ENCODE measurements at places on chromosomes 2 and 18.

- no peak for DNase-seq
These were observed 260.9 kb downstream of the PHLPP1 start for GRCh38 chr18:62976227-62976626.

DNA sequence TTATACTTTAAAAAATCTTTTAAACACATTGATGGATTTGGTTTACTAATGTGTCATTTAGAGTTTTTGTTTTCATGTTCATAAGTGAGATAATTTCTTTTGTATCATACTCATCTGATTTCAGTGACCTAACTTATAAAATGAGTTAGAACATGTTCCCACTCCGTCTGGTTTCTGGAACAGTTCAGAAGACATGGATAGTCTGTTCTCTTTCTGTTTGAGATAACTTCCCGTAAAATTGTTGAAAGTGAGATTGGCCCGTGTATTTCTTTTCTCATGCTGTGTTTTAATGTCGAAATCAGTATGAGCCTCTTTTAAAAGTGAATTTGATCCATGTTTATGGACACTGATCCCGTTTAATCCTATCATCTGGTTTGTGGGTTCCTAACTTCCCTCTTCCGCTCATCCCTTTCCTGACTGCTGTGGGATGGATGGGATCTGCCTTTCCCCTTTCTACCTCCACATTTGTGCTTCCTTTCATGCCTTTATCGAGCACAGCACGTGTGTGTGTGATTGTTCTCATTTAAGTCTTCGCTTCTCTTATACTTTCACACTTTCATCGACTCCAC, 78.9 kb downstream of the COPS8 start:
- DNase-seq: no peak

GRCh38 chr2:168076731-168077130, 170.7 kb downstream of the STK39 start:
- DNase-seq: no peak

DNA sequence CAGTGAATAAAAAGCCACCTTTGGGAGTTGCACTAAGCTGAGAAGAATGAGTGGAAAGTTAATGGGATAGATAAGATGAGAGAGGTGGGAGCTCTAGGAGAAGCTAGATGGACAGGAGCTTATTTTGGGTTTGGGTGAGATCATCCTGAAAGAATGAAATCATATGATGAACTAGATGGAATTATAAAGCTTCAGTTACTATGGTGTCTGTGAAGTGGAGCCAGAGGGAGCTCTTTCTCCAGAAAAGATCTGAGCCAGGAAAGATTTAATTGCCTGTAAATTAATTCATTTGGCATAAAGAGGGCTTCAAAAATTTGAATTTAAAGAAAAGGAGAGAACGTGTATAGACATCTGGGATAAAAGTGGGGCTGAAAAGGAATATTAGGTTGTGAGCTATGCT, 10.3 kb downstream of the DNAH6 start:
- DNase-seq: no peak

- no peak for DNase-seq
These were observed 26.6 kb upstream of the ACVR1 start for GRCh38 chr2:157902692-157903091.

DNA sequence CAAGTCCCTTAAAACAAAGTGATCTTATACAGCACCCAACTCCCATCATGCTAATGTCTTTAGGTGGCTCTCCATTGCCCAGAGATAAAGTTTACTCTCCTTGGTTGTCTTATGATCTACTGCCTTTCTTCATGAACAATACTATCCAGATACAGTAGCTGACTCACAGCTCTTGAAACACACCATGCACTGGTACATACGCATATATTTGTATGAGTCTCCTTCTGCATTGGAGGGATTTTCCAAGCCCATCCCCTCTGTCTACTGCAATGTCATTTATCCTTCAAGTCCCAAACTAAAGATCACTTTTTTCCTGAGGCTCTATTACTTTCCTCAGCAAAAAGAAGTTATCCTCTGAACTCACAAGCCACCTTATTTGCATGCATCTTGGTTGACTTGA, 84.7 kb upstream of the LRATD1 start:
- no peak for DNase-seq

GRCh38 chr2:73101626-73102256, 11.0 kb downstream of the RAB11FIP5 start:
- DNase-seq: no peak

DNA sequence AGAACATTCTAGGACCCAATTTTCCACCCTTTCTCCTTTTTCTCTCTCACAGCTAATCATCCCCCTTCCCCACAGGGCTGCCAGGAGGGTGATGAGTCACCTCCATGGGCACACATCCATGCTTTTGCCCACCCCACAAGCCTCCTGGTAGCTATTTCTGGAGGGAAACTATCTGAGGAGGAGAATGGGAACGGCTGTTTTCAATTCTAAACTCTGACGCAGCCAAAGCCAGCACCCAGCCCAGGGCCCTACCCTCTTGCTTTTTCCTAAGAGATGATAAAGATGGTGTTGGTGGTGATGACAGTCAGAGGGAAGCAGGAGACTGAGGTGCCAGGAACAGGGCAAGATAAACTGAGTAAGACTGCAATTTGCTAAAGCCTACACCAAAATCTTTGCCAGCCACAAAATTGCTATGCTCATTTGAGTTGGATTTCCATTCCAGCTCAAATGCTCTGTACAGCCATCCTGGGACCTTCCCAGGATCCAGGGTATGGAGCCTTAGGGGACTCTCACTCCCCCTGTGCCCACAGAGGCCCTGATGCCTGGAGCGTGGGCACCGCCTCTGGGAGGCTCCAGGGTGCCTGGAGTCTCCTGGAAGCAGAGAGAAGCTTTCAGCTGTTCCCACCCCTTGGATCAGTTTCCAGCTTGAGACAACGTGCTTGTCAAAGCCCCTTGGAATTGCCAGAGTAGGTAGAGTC, 62.0 kb upstream of the FZD7 start:
- DNase-seq: no peak

DNA sequence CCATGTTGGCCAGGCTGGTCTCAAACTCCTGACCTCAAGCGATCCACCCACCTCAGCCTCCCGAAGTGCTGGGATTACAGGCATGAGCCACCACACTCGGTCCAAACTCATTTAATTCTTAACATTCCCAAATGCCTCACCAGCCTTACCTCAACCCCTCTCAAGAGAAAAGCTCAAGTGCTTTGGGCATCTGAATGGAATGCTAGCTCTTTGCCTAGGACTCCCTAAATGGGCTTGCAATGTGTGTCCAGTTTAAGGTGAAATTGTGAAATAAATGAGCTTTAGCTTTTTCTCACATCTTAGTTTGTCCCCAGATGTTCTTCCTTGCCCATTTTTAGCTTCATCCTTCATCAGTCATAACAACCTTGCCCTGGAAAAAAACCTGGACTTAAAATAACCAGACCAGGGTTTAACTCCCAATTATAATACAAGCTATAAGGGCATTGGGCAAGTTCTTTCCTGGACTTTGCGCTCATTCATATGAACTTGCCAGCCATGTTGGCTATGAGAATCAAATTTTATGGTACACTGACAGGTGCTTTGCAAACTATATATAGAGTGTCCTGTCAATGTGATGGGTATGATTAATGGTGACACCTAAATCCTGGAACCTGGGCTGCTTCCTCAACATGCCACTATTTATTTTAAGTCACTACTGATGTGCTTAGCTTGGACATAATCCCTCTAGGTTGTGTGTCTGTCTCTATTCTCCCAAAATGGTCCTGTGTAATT, 95.1 kb upstream of the SERPINE2 start:
- DNase-seq: no peak

- no peak for DNase-seq
These were observed 187.4 kb upstream of the SH3BP4 start for GRCh38 chr2:234764372-234764771.

- DNase-seq: no peak
These were observed 8.5 kb upstream of the RMDN2 start for GRCh38 chr2:37916512-37917082.

- no peak for DNase-seq
These were observed 451.2 kb downstream of the CNTNAP5 start for GRCh38 chr2:124476291-124476690.

- DNase-seq: no peak
These were observed 135.0 kb upstream of the HNMT start for GRCh38 chr2:137829251-137829650.

GRCh38 chr18:48203961-48204666, 205.1 kb downstream of the ZBTB7C start:
- DNase-seq: no peak

DNA sequence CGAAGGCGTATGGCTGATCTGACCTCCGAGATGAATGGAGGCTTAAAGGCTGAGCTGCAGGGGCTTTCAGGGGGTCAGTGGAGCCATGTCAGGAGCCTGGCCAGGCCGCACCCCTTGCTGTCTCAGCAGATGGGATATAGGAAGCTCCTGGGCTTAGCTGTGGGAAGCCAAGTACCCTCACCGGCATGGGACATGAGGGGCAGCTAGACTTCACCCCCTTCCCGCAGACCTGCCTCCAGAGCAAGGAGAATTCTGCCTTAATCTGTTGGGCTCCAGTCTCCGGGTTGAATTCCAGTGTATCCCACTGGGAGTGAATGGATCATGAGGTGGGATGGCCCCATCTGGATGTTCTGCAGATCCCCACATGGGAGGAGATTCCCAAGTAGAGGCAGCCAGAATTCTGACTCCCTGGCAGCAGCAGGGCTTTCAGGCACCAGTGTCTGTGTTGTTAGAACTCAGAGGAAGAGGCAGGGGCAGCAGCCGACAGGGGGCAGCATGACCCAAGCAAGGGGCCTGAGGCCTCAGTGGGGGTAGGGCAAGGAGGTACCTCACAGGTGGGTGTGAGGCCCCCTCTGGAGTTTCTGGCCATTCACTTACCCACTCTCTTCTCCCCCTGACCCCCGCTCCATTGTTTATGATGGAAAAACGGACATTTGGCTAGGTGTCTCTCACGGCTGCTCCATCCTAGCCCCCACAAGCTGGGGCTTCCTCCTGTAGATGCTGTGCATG, 19.1 kb downstream of the CAPG start:
- peak; percentile 77 for DNase-seq
